ENCODE measurements at places on chromosomes 11 and 22. TPM values are rescaled to one million over a fixed set of nuclear protein-coding genes. Genes with fewer than 3 reads are reported as not detected.

DNA sequence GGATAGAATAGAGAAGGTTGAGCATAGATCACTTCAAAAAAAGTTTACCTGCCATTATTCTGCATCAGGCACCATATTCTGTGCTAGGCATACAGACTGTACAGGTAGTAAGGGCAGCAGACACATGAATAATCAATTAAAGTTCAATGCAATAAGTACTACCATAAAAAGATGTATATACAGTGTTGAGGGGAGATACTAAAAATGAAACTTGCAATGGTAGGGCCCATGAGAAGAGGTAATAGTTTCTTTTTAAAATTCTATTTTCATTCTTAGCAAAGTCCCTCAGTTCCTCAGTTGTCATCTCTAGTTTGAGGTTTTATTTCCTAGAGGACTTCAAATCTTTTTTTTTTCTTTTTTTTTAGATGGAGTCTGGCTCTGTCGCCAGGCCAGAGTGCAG lies 819.9 kb downstream of the FAM181B start:
- no peak for DNase-seq

DNA sequence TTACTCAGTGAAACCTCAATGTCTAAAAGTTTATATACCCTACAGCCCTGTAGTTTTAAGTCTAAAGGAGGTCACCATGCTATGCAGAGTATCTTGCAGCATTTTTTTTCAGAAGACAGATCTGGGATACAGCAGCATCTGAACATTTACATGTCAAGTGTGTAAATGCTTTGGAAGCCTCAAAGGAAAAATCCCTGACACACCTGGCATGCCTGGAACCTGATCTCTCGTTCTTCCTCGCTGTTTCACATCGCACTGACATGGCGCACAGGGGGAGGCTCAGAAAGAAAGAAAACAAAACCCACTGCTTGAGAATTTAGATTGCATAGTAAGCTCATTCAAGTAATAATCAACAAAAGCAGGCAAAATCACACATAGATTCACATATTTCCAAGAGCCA lies 31.0 kb downstream of the PAX6 start:
- DNase-seq, result no peak

DNA sequence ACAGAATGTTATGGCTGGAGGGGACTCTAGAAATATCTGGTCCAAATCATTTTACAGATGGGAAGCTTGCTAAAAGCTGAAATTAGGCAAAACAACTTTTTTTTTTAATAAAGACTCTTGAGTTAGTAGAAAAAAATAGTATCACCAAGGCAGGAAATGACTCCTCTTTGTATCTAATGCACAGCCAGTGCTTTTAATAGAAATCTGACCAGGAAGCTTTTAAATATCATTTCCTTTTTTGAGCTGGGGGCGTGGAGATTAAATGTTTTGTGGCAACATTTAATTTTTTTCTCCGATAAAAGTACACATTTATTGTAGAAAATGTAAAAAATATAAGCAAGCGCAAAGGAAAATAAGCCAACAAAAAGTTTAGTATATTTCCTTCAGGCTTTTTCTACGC lies 22.5 kb downstream of the TRAF6 start:
- DNase-seq, result no peak

DNA sequence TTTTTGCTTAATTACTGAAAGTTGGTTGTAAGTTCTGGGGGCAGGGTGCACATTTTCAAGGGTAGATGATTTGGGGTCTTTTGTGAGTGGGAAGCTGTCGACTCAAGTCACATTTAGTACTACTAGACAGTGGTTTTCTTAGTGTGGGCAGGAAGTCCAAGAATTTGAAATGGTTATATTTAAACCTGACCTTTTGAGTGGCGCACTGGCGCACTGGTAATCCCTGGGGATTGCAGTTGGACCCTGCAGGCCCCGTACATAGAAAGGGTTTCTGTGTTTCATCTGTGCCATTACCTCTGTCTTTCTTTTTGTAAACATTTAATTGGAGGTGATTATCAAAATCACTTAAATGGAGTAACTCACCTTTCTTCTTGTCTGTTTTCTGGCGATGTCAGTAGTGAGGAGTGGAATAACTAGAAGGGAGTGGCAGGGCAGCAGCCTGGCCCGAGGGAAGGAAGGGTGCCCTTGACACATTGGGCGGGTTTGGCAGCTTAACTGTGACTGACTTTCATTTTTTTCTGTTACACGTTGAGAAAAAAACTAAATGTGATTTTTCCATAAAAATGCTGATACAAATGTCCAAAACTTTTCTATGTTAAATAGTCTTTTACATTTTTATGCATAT lies 101.8 kb upstream of the GAL start:
- DNase-seq, result no peak

GRCh38 chr11:128135451-128135850 lies 451.9 kb downstream of the ETS1 start:
- DNase-seq, result no peak

- DNase-seq, result no peak
Observed at GRCh38 chr11:124153821-124154220, 29.3 kb upstream of the OR10D3 start.

Gene RFPL3
- not detected for total RNA-seq

Gene SRSF8
- 45.2 TPM for total RNA-seq

DNA sequence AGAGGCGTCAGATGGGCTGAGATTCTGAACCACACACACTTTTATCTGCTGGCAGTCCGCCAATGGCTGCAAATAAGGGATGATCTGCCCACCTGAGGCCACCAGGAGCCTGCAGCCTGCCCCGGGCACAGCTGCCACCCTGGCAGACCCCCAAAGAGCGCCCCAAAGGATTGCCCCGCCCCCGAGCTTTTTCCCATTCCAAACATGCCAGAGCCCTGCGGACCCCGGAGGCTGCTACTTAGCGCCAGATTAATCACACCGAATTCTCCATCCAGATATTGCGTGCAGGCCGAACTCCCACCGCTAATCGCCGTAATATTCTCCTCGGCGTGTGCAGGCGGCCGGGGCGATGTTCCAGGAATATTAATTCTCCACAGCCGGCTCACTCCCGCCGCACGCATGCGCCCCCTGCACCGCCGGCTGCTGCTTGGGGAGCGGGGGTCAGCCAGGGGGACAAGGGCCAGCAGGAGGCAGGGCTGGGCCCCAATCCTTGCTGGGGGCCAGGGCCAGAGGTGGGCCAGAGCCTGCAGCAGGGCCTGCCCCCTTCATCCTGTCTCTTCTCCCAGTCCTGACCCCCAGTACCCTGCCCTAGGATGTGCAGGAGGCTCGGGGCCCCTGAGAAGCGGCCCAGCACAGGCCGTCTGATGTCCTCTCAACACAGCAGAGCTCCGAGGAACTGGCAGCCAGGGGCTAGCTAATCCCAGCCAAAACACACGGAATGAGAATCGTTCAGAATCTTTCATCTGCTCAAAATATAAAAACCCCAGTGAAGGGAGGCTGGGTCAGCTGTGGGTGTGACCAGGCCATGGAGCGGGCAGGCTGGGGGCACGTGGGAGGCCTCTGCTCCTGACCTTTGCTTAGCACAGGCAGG lies 19.5 kb upstream of the TCF20 start:
- no peak for DNase-seq

GRCh38 chr11:121944556-121945230 lies 171.3 kb downstream of the BLID start:
- no peak for DNase-seq

- no peak for DNase-seq
Observed at GRCh38 chr11:125245299-125245698, 80.7 kb downstream of the PKNOX2 start.

DNA sequence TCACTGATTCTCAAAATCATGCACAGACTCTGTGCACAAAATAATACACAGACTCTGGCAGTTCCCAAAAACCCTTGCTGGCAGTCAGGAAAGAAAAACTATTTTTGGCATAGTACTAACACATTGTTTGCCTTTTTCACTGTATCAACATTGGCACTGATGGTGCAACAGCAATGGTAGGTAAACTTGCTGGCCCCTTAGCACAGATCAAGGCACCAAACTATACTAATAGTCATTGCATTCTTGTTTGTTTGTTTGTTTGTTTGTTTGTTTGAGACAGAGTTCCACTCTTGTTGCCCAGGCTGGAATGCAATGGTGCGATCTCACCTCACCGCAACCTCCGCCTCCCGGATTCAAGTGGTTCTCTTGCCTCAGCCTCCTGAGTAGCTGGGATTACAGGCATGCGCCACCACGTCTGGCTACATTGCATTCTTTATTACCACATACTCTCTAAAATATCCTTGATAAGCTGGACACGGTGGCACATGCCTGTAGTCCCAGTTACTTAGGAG lies 81.0 kb upstream of the SLC6A5 start:
- DNase-seq, result no peak

Gene TMX2
- total RNA-seq, result 94.5 TPM
